Midbrain (tissue), 1 donor: ENCODE measurements at places on chromosomes 1 and 21.

- no peak for DNase-seq
Measured at GRCh38 chr1:187680823-187681222, 852.1 kb downstream of the PLA2G4A start.

DNA sequence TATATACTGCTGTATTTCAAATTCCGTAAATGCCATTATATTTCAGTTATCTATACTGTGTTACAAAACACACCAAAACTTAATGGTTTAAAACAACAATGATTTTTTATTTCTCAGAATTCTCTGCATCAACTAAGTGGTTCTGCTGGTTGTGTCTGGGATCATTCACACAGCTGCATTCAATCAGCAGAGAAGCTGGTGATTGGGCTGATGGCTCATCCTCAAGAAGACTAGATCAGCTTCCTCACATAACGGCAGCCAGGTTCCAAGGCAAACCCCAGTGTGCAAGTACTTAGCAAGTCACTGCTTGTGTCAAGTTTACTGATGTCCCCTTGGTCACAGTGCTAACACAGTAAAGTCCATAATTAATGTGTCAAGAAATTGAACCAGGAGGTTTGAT lies 86.3 kb upstream of the VANGL1 start:
- DNase-seq, result no peak

- no peak for DNase-seq
Measured at GRCh38 chr1:61052395-61053225, 29.8 kb upstream of the NFIA start.

GRCh38 chr1:76068542-76068941 lies 6.0 kb upstream of the ST6GALNAC3 start:
- no peak for DNase-seq

DNA sequence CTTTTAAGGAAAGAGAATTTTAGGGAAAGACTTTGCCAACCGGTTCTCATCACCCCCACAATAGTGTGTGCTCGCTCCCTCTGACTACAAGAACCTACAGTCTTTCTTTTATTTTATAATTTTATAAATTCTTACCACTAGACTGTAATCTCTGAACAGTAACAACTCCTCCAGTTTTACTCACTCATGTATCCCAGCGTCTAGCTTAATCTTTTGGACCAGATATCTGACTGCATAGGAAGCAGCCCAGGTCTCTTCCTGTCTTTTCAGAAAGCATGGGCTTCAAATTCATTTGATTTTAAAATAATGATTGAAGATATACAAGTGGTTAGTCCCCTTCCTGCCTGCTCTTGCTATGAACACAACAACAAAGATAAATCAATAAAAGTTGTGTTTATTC lies 19.0 kb upstream of the DUSP10 start:
- no peak for DNase-seq

DNA sequence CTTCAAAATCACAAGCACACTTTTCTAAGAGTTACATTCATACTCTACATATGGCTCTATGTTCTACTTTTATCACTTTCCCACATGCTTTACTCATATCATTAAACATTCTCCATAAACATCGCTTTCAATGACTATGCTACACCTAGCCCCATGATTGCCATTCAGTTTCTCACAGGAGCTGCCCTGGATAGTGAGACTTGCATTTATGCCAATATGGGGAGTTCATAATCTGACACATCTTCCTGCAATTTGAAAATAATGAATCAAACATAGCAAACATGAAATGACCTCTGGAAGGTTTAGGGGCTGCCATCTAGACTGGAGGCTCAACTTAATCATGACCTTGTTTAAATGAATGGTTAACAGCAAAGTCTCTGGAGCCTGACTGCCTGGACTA lies 9.0 kb upstream of the CYP4A22 start:
- no peak for DNase-seq
